ENCODE measurements at places on chromosomes 7 and 10. TPM values are rescaled to one million over a fixed set of nuclear protein-coding genes. Genes with fewer than 3 reads are reported as not detected.

GRCh38 chr10:122348935-122349361, 25.6 kb upstream of the PLEKHA1 start:
- no peak for DNase-seq

C10orf105 gene
- polyA plus RNA-seq: 1.1 TPM

GRCh38 chr10:124126145-124126982, 33.0 kb upstream of the CHST15 start:
- DNase-seq: no peak

- no peak for DNase-seq
These were observed 22.9 kb downstream of the WNT16 start for GRCh38 chr7:121351682-121352081.

Measured in BJ (cell line).